ENCODE measurements at places on chromosomes 2 and 18.

DNA sequence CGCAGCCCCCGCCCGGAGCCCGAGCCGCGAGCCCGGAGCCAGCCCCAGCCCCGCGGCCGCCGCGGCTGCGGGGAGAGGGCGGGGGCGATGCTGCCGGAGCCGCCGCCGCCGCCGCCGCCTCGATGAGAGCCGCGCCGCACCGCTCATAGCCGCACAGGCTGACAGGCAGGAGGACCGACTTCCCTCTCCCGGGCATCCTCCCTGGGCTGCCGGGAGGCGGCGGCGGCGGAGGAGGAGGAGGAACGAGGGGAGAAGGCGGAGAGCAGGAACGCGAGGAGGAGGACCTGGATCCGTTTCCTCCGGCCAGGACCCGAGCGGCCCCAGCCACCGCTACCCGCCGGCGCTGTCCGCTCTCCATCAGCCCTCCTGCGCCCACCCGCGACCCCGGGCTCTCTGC is 370 bp downstream of the KLHL29 start:
- peak; percentile 77 for DNase-seq

GRCh38 chr2:143526498-143526897 is 397.3 kb downstream of the ARHGAP15 start:
- no peak for DNase-seq

DNA sequence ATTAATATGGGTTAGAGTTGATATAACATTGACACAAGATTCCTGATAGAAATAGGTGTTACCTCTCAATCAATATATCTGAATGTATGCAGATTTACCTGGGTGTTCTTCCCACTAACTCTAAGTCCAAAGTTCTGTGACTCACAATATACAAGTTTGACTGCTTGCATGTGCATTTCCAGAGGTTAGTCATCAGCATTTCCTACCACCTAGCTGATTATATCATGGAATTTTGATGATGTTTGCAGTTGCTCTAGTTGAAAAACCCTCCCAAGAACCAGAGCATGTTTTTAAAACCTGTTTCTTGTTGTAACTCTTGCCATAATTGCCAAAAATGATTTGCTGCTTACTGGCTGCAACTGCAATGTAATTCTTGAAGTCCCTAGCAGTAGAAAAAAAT is 15.0 kb upstream of the DSG1 start:
- no peak for DNase-seq

DNA sequence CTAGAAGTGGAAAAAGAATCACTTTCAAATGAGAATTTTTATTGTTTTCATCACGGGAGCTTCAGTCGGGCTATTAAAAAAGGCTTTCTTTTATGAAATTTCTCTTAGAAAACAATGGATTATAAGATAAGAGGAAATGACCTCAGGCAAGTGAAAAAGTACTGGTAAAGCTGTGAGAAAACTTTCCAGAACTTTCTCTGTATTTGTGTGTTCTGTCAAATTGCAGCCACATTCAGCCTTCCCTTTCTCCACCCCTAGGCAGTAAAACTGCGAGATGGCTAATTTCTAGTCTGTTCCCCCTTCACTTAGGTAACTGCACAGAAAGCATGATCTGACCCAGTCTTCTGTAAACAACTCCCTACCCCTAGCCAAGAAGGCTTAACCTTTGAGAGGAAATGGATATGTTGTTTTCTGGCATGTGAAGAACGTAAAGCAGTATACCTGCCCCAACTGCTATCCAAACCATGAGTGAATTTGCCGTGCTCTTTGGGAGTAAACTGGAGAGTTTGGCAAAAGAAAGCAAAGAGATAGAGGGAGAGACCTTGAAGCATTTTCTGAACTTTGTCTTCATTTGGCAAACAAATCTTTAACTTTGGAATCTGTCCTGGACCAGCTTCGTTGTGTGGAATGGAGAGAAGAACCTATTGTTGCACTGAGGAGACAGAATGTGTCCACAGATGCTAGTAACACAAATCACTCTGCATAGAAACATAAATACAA is 105.4 kb downstream of the ETAA1 start:
- DNase-seq: no peak

DNA sequence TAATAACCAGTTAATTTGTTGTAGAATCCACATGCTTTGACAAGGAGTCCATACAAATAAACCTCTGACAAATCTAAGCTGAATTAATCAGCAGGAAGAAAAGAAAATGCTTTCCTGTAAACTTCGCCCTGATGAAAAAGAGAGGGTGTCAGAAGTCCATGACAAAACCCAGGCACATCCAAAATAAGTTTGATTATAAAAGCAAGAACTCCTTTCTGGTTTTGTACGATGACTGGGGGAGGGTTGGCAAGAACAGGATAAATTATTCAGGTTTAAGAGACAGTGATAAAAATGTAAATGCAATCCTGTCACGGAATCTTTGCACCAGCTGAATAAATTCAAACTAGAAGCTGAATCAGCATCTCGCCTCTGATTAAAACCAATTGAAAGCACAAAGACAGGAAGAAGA is 469.2 kb upstream of the TNP1 start:
- DNase-seq: no peak

- no peak for DNase-seq
These were observed 241.3 kb downstream of the HDAC4 start for GRCh38 chr2:239159476-239159911.

All from Right ventricle myocardium inferior (tissue), 1 donor.